ENCODE measurements at places on chromosomes 5 and 9.

GRCh38 chr9:129561594-129562281 is 59.2 kb downstream of the C9orf50 start:
- DNase-seq: no peak

- no peak for DNase-seq
Measured at GRCh38 chr9:77933019-77933418, 98.6 kb downstream of the GNAQ start.

GRCh38 chr5:180171568-180172094 is 37.4 kb downstream of the RASGEF1C start:
- no peak for DNase-seq

- DNase-seq: no peak
Measured at GRCh38 chr9:103243553-103243952, 248.4 kb downstream of the CYLC2 start.

- peak; percentile 89 for DNase-seq
Measured at GRCh38 chr5:140042643-140043507, at the start of gene NRG2. NRG2 (minus strand) TSS chr5:140043299.

DNA sequence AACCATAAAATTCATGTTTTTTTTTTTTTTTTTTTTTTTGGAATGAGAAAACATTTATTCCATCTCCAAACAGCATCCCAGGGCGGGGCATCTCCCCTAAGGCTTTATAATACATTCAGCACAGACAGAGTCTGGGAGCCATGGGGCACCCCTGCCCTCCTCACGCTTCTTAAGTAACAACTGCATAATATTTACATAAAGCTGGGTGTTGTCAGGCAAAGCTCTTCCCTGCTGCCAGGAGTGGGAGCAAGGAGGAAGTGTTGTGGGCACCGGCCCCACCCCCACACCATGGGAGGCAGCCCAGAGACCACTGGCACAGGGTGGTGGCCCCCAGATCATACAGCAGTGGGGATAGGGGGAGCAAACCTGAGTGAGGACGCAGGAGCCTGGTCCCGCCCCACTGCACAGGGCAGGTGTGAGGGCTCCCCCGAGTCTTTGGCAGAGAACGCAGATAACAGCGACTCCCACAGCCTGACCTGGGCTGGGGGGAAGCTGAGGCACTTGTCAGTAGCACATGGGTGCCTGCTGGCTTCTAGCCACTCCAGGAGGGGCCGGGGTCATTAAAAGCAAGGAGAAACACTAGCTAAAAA is 86.1 kb upstream of the CEP78 start:
- DNase-seq: no peak

DNA sequence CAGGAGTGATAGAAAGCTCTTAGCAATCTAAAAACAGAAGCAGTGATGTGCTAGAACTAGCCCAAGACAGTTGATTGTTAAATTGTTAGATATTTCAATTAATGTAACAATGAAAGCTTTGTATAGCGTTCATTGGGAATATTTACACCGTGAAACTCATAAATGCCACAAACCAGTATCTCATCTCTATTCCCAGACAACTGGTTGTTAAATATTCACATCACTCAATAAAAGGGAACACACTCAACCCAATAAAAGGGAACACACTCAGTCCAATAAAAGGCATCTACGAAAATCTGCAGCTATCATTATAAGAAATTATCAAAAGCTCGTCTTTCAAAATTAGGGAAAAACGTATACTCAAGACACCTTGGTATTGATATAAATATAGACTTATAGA is 270.9 kb downstream of the CYLC2 start:
- no peak for DNase-seq

DNA sequence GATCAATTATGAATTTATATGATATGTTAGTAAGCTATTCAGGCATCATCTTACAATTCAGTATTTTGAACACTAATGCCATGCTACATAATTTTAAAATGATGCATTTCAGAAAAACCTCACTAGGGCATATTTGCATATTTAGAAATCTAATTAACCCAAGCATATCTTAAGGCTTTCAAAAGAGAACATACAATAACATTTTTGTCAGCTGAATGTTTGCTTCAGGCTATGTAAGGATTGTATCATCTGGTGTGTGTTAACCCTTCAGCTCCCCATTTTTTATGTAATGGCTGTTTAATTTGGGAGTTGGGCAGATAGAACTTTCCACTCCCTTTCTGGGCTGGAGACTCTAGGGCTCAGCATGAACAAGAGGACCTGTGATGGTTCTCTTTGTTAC is 299.1 kb upstream of the EFNA5 start:
- no peak for DNase-seq

GRCh38 chr5:117794847-117795246 is 1193.5 kb downstream of the DTWD2 start:
- no peak for DNase-seq

- no peak for DNase-seq
Measured at GRCh38 chr9:86274821-86275643, 7.3 kb downstream of the ISCA1 start.

- DNase-seq: no peak
Measured at GRCh38 chr5:178314961-178315820, 82.6 kb upstream of the PHYKPL start.

DNA sequence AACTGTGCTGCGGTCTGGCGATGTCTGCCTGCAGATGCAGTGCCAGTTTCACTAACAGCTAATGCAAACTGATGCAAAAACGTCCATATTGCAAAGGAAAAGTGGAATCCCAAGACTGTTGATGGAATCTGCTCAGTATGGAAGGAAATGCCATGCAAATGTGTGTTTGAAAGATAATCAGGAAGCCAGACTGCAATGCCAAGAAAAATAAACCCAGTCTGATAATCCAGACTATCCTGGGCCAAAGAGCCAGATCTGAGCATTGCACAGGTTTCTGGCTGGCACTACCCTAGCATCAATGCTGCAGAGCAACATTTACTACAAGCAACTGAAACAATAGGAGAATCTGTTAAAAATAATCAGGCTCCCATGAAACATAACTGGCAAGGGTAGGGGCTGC is 130.3 kb downstream of the FSTL4 start:
- no peak for DNase-seq

- peak; percentile 77 for DNase-seq
Measured at GRCh38 chr5:39948867-39949468, 524.2 kb upstream of the DAB2 start.

DNA sequence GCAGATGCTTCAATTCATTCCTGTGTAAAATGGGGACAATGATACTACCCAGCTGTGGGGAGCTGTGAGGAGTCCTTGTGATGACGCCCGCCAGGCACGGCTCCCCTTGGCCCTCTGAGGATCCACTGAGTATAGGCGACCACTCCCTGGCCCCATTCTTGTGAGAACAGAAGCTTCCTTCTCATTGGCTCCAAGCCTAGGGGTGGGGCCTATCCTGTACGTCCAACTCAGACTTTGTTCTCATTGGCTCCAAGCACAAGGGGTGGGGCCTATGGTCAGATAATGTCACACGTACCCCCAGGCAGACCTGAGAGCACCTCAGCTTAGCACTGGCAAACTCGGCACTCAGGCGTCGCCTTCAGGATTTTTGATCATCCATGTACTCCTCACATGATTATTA is 232.9 kb upstream of the MVB12B start:
- DNase-seq: no peak

DNA sequence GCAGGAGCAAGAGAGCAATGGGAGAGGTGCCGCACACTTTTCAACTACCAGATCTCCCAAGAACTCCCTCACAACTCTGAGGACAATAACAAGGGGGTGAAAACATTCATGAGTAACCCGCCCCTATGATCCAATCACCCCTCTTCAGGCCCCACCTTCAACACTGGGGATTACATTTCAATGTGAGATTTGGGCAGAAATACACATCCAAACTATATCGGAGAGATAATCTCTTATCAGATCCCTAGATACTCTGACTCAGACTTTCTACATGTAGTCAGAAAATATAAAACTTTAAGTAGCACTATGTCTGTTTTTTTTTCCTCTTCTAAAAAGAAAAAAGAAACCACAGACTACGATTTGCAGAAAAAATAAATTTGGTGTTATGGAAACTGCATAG is 1595.9 kb upstream of the NUDT12 start:
- no peak for DNase-seq

DNA sequence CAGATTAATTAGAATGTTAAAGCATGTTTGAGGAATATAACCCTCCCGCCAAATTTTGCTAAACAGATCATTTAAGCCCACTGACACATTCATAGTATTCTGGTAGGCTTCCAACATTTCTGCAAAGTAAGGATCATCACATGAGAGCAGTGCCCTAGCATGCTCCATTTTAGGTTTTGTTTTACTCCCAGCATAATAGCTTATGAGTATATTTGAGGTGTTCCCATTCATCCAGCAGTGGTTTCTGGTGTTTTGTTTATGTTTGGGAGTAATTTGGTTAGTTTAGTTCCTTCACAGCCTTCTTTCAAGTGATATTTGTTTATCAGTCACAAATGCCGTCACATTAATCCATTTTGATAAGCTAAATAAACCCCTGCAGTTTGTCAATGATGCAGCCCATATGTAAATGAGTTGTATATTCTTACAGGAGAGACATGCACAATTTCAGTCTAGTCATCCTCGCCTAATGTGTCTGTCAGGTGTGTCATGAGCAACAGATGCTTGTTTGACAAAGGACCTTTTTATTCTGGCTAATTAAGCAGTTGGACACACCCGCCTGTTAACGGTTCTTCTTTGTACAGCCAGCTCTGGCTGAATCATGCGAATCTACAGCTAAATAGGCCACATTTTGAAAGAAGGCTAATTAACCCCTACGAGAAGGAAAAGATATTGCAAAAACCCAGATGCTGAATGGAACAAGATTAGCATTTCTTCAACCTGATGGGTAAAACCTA is 124.4 kb downstream of the RFX3 start:
- DNase-seq: no peak

DNA sequence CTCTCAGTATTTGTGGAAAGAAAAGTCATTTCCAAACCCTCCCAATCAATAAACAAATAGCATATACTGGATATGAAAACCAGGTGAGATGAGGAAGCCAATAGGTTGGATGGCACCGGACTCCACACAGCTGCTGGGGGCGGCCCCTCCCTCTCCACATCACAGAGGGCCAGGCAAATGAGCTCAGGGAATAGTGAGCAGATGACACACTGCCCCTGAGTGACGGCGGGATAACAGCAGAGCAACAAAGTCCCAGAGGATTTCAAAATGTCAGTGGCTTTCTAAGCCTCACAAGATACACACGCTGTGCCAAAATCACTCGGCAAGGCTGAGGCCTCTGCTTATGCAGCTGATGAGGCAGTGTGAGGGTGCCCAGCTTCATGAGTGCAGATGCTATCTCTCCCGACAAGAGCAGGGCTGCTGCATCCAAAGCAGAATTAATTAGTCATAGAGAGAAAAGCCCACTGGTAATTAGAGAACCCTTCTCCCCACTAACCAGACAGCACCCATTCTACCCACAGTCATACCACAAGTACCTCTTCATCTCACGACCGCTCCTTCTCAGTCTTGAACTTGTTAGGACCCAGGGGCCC is 235.0 kb upstream of the NFIL3 start:
- DNase-seq: no peak

DNA sequence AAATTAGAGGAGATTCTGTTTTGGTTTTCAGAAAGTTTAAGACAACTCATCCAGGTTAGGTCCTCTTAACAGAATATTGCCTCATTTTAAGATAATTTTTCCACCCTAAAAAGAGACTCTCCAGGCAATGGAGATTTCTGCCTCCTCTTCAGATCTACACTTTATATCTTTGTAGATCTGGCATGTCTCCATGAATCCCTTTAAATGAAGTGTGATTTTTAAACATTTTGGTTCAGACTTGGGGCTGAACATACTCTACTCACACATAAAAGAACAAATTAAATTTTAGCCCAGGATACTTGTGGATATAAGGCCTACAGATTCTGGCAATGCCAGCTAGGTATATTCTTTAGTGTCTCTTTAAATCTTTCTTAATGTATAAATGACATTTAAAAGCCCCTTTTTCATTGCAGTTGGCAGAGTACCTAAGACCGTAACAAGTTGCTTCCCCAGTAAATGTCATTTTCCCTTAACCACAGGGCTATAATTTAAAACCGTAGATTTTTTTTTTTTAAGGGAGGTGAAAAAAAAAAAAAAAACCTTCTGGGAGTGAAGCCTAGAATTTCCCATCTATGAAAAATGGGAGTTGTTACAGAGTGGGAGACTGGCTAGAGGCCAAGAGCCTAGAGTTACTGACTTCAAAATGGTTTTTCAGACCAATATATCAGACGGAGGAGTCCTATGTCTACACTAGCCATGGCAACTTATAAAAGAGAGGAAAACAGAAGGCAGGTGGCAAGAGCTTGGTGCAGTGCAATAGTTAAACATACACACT is 207.8 kb upstream of the TARS1 start:
- no peak for DNase-seq

DNA sequence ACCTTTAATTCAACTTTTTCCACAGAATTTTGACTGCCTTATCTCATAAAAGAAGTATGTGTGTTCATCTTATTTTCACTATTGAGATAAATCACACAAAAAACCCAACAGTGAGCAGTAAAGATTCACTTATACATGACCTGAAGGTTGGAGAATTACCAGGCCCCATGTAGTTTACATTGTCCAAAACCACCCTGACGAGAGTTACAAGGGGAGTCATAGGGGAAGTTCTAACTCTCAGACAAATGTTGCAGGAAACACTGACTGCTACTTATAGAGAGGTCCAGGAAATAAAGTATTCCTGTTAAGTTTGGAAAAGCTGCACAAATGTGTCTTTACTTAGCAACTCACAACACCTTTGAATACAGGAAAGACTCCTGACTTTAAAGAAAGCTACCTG is 14.1 kb downstream of the SPATA9 start:
- no peak for DNase-seq

- no peak for DNase-seq
Measured at GRCh38 chr5:31052937-31053658, 140.4 kb upstream of the CDH6 start.

- DNase-seq: peak; percentile 11
Measured at GRCh38 chr5:166883016-166883415, 1408.4 kb upstream of the WWC1 start.

- DNase-seq: no peak
Measured at GRCh38 chr5:82183828-82184227, 94.3 kb downstream of the RPS23 start.

DNA sequence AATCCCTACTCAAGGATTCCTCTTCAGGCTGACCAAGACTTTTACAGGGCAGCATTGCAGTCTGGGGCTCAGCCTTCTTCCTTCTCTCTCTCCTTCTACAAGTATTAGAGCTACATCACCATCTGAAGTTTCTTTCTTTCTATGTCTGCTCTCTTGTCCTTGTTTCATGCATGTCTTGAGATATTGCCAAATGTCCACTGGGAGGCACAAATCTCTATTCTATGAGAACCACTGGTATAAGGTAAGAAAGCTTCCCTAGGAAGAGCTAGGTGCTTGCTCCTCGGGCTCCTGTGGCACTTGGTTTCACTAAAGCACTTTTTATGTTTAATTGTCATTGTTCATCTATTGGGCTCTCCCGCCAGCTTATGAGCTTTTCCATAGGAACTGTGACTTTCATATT is 289.2 kb upstream of the PCSK5 start:
- DNase-seq: no peak

GRCh38 chr9:88578121-88579049 is 43.4 kb downstream of the NXNL2 start:
- DNase-seq: peak; percentile 79

GRCh38 chr5:137040641-137041340 is 458.3 kb downstream of the SPOCK1 start:
- no peak for DNase-seq

- DNase-seq: peak; percentile 66
Measured at GRCh38 chr5:112210430-112211005, 208.6 kb downstream of the EPB41L4A start.

- no peak for DNase-seq
Measured at GRCh38 chr5:130350131-130350530, 445.9 kb downstream of the CHSY3 start.

Measured in A549 (cell line).